ENCODE measurements at places on chromosomes 16 and 17.

GRCh38 chr16:66894948-66895688, 14.8 kb downstream of the PDP2 start:
- DNase-seq, result no peak

DNA sequence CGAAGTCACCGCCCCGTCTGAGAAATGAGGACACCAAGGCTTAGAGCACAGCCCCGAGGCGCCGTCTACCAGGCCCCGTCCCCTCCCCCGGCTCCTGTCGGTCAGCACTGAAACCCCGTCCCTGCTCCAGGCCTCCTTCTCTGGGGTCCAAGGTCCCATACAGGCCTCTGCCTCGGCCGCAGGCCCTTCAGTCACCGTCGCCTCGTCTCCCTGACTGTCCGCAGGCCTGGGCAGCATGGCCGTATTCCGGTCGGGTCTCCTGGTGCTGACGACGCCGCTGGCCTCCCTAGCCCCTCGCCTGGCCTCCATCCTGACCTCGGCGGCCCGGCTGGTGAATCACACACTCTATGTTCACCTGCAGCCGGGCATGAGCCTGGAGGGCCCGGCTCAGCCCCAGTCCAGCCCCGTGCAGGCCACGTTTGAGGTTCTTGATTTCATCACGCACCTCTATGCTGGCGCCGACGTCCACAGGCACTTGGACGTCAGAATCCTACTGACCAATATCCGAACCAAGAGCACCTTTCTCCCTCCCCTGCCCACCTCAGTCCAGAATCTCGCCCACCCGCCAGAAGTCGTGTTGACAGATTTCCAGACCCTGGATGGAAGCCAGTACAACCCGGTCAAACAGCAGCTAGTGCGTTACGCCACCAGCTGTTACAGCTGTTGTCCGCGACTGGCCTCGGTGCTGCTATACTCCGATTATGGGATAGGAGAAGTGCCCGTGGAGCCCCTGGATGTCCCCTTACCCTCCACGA, 617 bp downstream of the COASY start:
- DNase-seq, result no peak

DNA sequence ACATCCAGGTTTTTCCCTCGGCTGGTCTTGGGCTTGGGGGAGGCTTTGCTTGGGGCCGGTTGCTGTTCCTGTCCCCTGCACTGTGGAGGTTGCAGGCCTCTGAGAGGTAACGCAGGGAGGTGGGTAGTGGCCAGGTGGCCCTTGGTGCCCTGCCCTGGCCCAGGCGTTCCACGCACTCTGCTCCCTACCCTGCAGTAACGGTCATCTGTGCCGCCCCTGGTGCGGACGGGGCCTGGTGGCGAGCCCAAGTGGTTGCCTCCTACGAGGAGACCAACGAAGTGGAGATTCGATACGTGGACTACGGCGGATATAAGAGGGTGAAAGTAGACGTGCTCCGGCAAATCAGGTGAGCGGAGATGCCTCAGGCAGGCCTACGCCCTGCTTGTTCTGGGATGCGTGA, 30.9 kb downstream of the AKAP1 start:
- DNase-seq, result no peak

DNA sequence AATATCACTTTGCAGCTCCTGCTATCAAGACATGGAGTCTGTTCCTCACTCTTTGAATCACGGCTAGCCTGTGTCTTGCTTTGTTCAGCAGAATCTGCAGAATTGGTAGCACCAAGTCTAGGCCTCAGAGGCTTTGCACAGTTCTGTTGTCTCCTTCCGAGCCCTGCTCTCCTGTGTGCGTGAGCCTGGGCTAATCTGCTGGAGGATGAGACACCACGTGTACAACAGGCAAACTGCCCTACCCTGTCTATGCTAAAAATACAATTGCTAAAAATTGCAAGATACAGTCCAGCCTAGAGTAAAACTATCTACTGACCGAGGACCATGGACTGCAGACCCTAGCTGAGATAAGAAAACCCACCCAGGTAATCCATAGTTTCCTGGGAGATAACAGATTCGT, 484.7 kb downstream of the NPIPA7 start:
- DNase-seq, result no peak

- DNase-seq, result no peak
Measured at GRCh38 chr16:46715769-46716305, 26.4 kb downstream of the ORC6 start.

DNA sequence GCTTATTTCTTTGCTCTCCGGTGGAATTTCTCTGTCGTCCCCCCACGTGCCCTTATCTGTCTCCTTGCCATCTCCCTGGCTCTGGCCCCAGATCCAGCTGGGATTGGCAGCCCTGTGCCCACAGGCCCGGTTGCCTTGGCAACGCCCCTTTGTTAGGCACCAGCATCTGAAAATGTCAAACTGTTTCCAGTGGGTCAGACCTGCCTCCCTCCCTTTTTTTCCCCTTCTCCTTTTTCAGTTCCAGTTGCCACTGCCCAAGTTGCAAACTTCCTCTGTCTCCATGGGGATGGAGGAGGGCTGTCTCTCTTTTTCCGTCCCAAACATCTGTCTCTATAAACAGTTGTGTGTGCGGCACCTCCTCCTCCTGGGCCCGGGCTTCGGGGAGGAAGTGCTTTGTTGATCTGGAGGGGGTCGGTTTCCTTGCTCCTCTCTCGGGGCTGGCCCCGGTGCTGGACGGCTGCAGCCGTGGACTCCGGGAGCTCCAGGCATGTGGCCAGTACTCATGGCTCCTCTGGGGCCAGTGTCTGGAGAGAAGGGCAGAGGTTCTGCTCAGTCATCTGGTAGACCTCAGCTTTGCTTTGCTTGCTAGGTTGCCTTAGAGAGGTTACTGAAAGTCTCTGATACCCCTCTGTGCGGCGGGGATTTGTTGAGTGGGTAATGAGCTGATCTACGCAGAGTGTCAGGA, 35.3 kb downstream of the SOCS3 start:
- DNase-seq, result no peak

All from non-pigmented ciliary epithelial cell (primary cell).